ENCODE measurements at places on chromosomes 12 and 14. TPM values are rescaled to one million over a fixed set of nuclear protein-coding genes. Genes with fewer than 3 reads are reported as not detected.

DNA sequence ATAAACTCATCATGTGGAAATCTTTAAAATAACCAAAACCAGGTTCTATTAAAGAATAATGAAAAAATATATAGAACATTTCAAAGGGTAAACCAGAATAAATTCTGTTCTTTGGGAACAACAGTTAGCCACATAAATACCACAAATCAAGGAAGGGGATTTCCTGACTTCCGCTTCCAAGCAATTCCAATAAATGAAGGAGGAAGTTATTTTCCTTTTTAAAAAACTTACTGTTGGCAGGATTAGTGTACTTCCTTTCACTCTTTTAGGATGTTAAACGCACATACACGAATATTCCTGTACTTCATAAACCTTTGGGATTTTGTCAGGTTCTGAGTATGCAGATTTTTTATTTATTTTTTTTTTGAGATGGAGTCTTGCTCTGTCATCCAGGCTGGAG lies 13.7 kb upstream of the LIMA1 start:
- H3K4me3 ChIP-seq = no peak overlapping the region
- H3K36me3 ChIP-seq = no peaks in the 10 kb centered on the region
- no peak for DNase-seq
- H3K4me1 ChIP-seq = no peaks in the 10 kb centered on the region
- no peak overlapping the region for H3K27ac ChIP-seq

- no peak overlapping the region for H3K27ac ChIP-seq
- no peak overlapping the region for H3K4me3 ChIP-seq
- H3K27me3 ChIP-seq = no peaks in the 10 kb centered on the region
Observed at GRCh38 chr12:67807814-67808213, 159.3 kb downstream of the DYRK2 start.

- peaks cover 13% of the 10 kb centered on the region for H3K4me1 ChIP-seq
- no peaks in the 10 kb centered on the region for H3K27me3 ChIP-seq
- no peaks in the 10 kb centered on the region for H3K36me3 ChIP-seq
- H3K27ac ChIP-seq = no peak overlapping the region
- no peak overlapping the region for H3K4me3 ChIP-seq
Observed at GRCh38 chr14:68140806-68141205, 321.2 kb downstream of the RAD51B start.

DPF3 gene
- polyA plus RNA-seq = 0.18 TPM

- DNase-seq = no peak
- no peaks in the 10 kb centered on the region for H3K4me1 ChIP-seq
- no peaks in the 10 kb centered on the region for H3K27me3 ChIP-seq
- H3K27ac ChIP-seq = no peak overlapping the region
- no peak overlapping the region for H3K4me3 ChIP-seq
Observed at GRCh38 chr14:99125616-99126431, 146.2 kb downstream of the BCL11B start.

- no peaks in the 10 kb centered on the region for H3K4me1 ChIP-seq
- no peak overlapping the region for H3K4me3 ChIP-seq
- no peak overlapping the region for H3K27ac ChIP-seq
- no peaks in the 10 kb centered on the region for H3K27me3 ChIP-seq
- H3K36me3 ChIP-seq = no peaks in the 10 kb centered on the region
Observed at GRCh38 chr12:45674181-45674977, 55.1 kb upstream of the ARID2 start.

SINHCAF gene
- 686 TPM for polyA plus RNA-seq

DNA sequence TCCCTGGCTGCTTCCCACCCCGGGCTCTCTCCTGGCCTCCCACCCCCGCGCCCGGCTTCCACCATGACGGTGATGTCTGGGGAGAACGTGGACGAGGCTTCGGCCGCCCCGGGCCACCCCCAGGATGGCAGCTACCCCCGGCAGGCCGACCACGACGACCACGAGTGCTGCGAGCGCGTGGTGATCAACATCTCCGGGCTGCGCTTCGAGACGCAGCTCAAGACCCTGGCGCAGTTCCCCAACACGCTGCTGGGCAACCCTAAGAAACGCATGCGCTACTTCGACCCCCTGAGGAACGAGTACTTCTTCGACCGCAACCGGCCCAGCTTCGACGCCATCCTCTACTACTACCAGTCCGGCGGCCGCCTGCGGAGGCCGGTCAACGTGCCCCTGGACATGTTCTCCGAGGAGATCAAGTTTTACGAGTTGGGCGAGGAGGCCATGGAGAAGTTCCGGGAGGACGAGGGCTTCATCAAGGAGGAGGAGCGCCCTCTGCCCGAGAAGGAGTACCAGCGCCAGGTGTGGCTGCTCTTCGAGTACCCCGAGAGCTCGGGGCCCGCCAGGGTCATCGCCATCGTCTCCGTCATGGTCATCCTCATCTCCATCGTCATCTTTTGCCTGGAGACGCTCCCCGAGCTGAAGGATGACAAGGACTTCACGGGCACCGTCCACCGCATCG lies 1.8 kb downstream of the KCNA1 start:
- H3K27ac ChIP-seq = no peak overlapping the region
- H3K27me3 ChIP-seq = peaks cover 67% of the 10 kb centered on the region
- H3K36me3 ChIP-seq = no peaks in the 10 kb centered on the region
- DNase-seq = peak; percentile 32
- H3K4me3 ChIP-seq = peak overlapping the region; percentile 76

DNA sequence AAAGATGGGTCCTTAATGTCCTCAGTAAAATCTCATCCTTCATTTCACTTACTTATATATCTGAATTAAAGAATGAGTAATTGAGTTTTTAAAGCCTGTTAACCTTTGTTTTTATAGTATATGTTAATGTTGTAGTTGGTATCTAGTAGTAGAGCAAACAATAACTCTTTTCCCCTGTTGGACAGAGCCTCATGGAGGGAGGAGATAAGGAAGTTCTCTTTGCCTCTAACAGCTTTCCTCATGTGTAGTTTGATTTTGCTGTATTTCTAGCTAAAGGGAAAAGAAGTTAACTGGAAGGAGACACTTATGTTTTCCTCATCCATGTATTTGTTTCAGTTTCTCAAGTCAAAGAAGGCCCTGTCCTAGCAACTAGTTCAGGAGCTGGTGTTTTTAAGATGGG lies 55.3 kb downstream of the RAD52 start:
- peaks cover 53% of the 10 kb centered on the region for H3K36me3 ChIP-seq
- H3K4me3 ChIP-seq = no peak overlapping the region
- no peak overlapping the region for H3K27ac ChIP-seq
- DNase-seq = no peak

LRTM2 gene
- polyA plus RNA-seq = not detected

DNA sequence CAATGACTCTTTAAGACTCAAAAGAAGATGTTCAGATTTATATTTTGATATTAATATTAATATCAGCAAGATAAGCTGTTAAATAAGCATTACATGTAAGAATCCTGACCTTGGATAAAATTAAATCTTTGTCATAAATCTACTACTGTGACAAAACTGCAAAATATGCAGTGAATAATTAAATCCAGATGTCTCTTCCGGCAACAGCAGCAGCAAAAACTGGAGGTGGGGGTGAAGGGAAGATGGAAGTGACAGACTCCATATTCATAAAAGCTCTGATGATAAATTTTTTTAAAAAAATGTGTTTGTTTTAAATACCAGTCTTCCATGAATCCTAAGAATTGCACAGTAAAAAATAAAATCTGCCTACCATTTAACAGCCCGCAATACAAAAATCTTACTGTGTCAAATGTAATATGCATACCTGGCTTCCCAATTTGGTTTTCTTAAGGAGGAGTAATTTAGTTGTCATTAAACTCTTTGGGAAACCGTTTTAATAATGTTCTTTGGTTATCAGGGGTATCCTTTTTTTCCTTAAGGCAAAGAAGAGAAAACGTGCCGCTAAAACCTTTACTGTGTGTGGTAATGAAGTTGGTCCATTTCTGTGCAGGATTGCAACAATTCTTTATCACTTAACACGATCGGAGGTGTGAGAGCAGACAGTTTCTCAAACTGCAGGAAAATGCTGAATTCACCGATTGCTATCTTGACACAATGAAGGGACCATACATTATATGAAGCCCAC lies 478.2 kb downstream of the DIO2 start:
- DNase-seq = no peak
- H3K4me1 ChIP-seq = no peaks in the 10 kb centered on the region
- no peak overlapping the region for H3K27ac ChIP-seq
- H3K36me3 ChIP-seq = peaks cover 5% of the 10 kb centered on the region
- no peak overlapping the region for H3K4me3 ChIP-seq

PPHLN1 gene
- 103 TPM for polyA plus RNA-seq

DNA sequence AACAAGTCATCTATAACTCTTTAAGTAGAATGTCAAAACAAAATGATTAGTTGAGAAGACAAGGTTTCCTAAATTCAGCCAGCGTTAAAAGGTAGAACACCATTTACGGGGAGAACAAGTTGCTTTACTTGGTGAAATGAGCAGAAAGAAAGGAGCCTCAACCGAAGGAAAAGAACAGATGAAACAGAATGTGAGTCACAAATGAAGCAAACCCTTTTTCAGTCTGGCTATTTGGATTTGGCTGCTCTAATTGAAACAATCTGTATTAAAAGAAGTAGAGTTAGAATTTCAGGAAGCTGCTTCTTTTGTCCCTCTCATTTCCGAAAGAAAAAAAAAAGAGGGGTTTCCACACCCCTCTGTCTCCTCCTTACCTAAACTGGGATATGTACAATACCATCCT lies 34.6 kb downstream of the CEP128 start:
- H3K27me3 ChIP-seq = no peaks in the 10 kb centered on the region
- no peak overlapping the region for H3K4me3 ChIP-seq
- H3K36me3 ChIP-seq = no peaks in the 10 kb centered on the region

CLEC1B gene
- not detected for polyA plus RNA-seq

GRCh38 chr12:100699209-100699608 lies 95.4 kb upstream of the ANO4 start:
- no peak overlapping the region for H3K4me3 ChIP-seq
- H3K27ac ChIP-seq = no peak overlapping the region
- no peaks in the 10 kb centered on the region for H3K36me3 ChIP-seq

SYCP3 gene
- polyA plus RNA-seq = 1.5 TPM

TAS2R8 gene
- polyA plus RNA-seq = not detected

INSM2 gene
- not detected for polyA plus RNA-seq

GRCh38 chr14:104104076-104104901 lies 18.8 kb downstream of the ASPG start:
- no peak overlapping the region for H3K4me3 ChIP-seq
- H3K4me1 ChIP-seq = no peaks in the 10 kb centered on the region
- no peaks in the 10 kb centered on the region for H3K27me3 ChIP-seq

MAP3K12 gene
- 6.6 TPM for polyA plus RNA-seq
